Activated T-cell treated with anti-CD3 and anti-CD28 coated beads, Interleukin-2, amount 50 U/mL, for 72 hours (primary cell): ENCODE measurements at places on chromosomes 7 and 10. TPM values are rescaled to one million over a fixed set of nuclear protein-coding genes. Genes with fewer than 3 reads are reported as not detected.

The NACAD gene
- total RNA-seq: 0.36 TPM

The UCN3 gene
- not detected for total RNA-seq

The ZNF853 gene
- 4.0 TPM for total RNA-seq

The PRPS1L1 gene
- total RNA-seq: not detected
